ENCODE measurements at places on chromosomes 6 and 20.
A peak's percentile ranks its signal among the peaks of the same experiment; 100 is the strongest.

GRCh38 chr6:159838020-159838744 is 38.1 kb downstream of the PNLDC1 start:
- DNase-seq, result no peak

DNA sequence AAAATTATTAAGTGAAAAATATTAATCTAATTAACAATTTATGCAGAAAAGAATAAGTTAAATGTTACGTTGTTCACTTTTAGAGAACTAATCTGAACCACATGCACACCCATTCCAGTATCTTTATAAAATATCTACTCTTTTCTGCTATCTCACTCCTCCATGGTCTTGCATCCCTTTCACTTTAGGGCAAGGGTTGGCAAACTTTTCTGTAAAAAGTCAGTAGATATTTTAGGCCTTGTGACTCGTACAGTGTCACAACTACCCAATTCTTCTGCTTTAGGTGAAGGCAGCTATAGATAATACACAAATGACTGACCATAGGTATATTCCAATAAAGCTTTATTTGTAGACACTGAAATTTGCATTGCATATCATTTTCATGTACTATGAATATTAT is 39.7 kb upstream of the SUPT3H start:
- no peak for DNase-seq

DNA sequence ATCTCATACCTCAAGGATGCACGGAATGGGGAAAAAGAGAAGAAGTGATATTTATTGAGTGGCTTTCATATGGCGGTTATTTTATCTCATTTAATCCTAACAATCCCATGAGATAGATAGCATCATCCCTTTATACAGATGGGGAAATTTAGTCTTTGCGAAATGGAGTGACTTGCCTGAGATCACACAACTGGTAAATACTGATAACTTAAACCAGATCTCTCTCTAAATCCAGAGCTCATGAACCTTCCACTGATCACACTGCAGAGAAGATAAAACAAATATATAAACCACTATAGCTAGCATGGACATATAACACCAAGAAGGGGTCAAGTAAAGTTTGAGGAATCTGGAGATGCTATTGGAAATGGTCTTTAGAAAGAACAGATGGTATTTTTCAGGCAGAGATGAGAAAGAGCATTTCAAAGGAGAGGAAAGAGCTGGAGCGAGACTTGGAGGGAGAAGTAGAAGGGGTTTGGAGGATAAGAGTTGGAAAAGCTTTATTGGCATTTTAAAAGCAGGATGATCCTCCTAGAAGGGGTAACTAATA is 139.8 kb upstream of the TNFAIP3 start:
- DNase-seq, result no peak

DNA sequence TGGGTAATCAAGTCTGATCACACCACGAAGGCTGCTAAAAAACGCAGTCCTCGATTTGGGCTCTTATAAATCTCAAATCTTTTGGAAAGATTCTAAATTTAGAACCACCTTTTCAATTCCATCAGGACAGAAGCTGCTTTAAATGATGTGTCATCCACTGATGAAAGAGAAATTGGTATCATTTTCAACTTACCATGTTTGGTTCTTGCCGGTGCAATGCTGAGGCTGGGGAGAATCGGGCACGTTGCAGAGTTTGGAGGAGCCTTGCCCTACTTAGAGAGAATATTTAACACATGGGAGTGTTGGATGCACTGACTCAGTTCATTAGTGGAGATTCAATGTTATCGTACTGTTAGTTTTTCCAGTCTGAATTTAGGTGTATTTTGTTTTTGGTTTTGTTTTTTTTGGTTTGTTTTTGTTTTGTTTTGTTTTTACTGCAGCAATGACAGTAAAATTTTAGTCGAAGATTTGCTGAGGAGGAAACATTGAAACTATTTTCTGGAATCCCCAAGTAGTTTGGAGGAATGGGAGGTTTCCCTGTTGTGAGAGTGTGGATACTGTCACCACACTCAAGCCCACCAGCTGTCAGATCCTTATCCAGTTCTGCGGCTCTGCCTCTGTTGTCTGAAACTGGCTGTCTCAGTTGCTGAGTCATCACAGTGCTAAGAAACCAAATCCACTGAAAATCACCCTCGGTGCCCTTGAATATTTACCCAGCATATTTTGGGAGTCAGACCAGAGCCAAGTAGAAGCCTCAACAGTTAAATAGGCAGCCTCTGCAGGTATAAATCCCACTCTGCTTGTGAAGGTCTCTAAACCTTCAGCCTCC is 497.0 kb downstream of the BTBD3 start:
- no peak for DNase-seq

GRCh38 chr6:111628142-111628850 is 22.6 kb upstream of the TRAF3IP2 start:
- no peak for DNase-seq

DNA sequence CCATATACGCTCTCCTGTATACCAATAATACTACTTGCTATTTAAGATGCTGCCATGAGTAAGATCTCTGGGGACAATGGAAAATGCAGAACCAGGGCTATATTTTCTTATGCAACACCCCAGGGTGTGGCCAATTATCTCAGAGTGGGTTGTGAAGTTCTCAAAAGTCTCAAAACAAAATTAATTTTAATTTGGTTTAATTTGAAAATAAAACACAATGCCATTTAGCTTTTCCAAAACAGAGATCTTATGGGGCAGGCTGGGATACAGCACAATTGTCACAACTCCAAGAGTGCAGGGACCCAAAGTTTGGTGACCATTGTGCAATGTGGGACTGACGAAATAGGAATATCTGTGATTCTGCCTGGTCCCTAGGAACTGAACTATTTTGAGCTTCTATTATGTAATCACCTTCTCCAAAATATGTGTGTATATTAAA is 43.1 kb downstream of the MBOAT1 start:
- no peak for DNase-seq

GRCh38 chr20:50071039-50071888 is 41.7 kb downstream of the UBE2V1 start:
- peak; percentile 93 for DNase-seq

DNA sequence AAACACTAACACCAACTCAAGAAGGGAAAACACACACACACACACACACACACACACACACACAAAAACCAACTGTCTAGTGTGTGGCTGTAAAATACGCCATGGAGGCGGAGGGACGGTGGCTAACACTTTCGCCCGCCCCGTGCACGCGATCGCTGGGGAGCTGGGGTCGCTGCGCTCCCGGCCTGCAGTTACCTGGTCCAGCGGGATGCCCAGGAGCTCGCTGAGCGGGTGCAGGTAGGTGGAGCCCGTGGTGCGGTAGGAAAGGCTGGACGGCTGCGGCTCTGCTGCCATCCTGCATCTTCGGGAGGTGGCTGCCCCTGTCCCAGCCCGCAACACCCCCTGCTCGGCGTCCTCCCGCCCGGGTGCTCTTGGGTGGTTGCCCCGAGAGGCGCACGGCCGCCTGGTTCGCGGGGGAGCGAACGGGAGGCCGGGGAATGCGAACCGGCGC is 303 bp downstream of the MBOAT1 start:
- DNase-seq, result peak; percentile 61

DNA sequence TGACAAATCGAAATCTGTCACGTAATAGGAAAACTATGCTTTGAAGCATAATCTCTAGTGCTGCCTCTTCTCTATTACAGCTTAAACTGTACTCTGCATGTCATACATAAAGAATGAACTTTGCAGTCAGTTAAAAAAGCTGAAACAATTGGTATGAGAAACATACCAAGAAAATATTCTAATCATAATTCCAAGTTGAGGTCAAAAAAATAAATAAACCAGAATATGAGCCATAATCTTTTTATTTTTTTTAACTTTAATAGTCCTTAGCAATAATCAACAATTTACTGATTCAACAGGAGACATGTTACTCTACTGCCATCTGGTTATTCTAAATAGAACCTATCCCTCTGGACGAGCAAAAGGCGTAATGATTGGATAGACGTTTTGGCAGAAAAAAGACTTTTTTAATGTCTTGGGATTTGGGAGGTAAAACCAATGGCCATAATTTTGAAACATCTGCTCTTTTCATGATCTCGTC is 224.4 kb upstream of the FLRT3 start:
- no peak for DNase-seq

GRCh38 chr6:5529015-5529414 is 267.7 kb downstream of the FARS2 start:
- DNase-seq, result no peak

GRCh38 chr20:41229259-41229658 is 88.3 kb downstream of the ZHX3 start:
- DNase-seq, result no peak

GRCh38 chr20:13546497-13547131 is 92.1 kb downstream of the TASP1 start:
- peak; percentile 84 for DNase-seq

DNA sequence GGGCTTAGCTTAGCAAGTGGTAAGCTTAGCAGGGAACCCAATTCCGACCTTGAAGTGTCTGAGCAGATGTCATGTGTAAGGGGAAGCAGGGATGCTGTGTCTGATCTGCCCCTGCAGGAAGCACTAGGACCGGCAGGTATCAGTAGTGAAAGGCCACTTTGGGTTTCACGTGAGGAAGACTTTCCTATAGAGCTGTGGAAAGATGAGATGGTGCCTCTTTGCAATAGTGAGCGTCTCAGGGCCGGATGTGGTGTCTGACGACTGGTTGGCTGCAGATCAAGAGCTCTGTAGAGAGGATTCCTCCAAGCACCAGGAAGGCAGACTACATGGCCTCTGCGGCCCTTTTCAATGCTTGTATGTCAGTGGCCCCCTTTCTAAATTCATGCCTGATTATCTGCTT is 98.3 kb downstream of the TIAM2 start:
- DNase-seq, result no peak

DNA sequence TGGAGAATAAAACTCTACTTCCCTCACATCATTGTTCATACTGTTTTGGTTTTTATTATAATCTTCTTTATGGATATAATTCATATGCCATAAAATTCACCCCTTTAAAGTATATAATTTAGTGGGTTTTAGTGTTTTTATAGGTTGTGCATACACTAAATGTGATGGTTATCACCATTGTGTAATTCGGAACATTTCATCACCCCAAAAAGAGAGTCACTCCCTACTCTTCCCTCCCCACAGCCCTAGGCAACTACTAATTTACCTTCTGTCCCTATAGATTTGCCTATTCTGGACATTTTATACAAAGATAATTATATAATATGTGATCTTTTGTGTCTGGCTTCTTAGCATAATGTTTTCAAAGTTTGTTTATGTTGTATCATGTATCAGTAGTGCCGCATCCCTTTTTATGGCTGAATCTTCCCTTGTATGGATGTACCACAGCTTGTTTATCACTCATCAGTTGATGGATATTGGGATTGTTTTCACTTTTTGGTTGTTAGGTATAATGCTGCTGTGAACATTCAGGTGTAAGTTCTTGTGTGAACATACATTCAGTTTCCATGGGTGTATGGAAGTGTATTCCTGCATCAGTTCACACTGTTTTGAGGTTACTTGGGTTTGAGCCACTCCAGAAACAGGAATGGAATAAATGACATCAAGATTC is 4.2 kb downstream of the TM9SF4 start:
- no peak for DNase-seq

GRCh38 chr6:11378639-11379038 is 146.2 kb upstream of the NEDD9 start:
- no peak for DNase-seq

DNA sequence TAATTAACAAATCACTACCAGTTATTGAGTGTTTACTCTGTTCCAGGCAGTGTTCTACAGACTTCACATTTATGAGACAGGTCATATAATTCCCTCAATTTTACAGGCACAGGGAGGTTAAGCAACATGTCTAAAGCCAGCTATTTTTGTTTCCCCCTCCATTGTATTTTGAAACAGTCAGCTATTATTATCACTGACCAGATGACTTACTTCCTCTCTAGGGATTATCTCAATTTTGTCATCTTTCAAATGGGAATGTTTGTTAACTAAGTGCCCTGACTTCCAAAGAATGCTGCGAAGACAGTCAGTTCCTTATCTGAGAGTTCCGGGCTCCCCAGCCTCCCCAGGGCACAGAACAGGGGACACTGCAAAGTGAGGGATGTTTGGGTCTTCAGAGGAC is 5.6 kb upstream of the CNPY3 start:
- DNase-seq, result no peak

DNA sequence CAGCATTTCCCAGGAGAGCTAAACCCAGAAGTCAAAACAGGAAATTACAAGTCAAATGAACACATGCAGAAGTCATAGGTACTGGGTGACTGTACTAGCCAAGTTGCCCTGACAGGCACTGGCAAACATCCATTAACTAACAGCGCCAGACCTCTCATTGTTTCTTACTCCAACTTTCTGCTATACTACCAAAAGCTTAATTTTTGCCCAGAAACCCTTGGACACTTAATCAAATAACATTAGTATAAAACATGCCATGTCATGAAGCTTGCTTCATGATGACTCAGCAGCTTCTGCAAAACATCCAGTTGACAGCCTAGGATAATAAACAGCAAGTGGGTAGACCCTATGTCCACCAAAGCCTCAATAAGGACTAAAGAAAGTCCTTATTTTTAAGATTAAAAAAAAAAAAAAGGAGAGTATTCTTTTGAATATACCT is 3.5 kb downstream of the NUP153 start:
- no peak for DNase-seq

DNA sequence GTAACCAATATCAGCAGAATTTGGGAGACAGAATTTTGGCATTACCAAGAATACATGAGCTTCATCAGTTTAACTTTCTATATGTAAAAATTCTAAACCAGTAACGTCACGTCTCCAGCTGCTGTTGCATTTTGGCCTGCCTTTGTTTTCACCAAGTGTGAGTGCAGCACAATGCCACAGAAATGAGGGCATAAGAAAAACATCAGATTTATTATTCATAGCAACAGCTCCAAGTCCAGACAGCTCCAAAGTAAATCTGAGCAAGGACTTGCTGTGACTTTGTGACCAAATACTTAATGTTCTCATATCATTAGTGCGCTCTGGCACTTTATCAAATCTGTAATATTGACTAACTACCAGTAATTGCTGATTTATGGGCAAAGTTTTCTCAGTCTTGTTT is 11.0 kb upstream of the FBXL4 start:
- DNase-seq, result no peak
